ENCODE measurements at places on chromosomes 3 and 15. TPM values are rescaled to one million over a fixed set of nuclear protein-coding genes. Genes with fewer than 3 reads are reported as not detected.

DNA sequence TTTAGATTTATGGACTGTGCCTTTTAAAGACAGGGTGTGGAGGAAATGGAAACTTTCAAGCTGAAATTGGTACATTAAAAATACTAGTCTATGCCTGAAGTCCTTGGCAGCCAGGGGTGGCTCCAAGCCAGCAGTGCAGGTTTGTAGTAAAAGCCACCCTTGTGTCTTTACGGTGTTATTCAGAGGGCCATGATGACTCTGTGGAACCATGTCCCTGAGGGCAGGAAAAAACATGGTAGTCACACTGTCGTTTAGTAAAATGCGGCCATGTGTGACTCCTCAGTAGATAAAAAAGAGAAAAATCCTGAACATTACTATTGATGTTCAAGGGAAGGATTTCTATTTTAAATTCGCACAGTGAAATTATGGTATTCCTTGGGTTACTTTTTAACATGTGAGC is 2.7 kb downstream of the FAN1 start:
- DNase-seq = no peak

DNA sequence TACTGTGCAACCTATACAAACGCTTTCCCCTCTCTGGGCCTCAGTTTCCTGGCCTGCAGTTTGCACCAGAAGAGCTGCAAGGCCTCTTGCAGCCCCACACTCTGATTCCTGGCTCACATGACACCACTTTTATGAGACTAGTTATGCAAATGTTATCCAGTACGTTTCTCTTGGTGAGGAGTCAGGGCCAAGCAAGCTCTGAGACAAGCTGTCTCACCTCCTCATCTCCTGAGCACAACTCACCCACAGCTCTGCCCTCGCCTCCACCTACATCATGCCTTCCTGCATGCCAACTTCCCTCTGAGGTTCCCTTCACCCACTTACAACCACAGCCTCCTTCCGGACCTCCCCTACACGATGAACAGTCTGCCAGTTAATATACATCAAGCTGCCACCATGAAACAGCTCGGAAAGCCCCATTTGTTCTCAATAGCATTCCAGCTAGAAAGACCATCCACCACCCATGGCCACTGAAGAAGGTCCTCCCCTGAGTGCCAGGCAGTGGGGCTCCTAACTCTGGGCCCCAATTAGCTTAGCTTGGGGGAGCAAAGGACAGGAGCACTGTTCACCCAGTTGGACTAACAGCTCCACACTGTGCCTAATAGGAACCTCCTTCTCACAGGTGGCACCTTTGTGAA is 25.0 kb downstream of the CRYGS start:
- no peak for DNase-seq

GRCh38 chr3:85342915-85343314 is 384.1 kb downstream of the CADM2 start:
- DNase-seq = no peak

DNA sequence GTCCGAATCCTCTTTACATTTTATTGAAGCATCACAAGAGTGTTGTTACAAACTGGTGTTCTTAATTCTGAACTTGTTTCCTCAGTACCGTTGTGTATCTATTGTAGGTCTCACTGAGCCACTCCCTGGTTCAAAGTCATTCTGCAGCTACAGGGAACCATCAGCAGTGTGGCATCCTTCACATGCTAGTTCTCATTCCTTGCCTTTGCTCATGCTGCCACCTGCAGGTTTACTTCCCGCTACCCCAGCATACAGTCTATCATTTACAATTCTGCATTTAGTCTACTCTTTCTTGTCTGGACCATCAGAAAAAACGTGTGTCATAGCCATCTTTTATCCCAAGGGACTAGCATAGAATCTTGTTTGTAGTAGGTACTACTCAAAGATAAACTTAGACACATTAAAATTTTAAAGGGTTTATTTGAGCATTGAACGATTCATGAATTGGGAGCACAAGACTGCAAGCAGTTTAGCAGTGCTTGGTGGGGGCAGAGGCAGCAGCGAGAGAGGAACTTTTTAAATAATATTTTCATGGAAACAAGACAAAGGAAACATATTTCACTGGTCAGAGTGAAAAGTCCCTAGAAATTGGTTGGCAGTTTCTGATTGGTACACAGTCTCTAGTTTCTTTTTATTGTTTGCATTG is 402.1 kb downstream of the CADM2 start:
- no peak for DNase-seq

DNA sequence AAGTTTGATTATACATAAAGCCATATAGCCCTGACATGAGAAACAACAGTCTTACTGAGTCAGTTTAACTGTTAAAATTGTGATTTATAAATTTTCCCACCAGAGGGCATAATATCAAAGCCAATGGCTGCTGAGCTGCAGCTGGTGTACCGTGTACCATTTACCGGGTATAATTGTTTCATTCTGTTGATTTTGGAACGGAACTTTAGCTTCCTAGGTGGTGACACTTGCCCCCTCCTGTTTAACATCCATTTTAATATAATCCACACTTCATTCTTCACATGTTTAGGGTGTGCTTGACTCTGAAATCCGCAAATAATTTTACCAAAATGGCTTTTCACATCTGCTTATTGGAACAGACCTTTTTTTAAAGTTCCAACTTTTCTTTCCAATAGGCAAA is 72.8 kb downstream of the SLC9A9 start:
- no peak for DNase-seq

DNA sequence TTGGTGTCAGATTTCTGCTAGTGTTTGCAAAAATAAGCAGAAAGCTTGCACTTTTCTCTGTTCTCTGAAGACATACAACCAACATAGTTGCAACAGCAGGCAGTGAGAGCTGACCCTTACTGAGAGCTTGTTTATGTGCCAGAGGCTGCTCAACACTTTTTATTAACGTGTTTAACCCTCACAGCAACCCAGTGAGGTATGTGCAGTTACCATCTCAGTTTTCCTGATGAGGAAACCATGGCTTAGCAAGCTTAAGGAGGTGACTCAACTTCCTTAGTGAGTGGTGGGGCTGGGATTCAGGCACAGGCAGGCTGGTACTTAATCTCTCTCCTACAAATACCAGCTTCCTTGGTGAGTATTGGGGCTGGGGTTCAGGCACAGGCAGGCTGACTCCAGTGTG is 158.1 kb upstream of the CTDSPL start:
- DNase-seq = no peak

- DNase-seq = no peak
Measured at GRCh38 chr3:11514191-11514821, 129.4 kb downstream of the VGLL4 start.

- no peak for DNase-seq
Measured at GRCh38 chr15:36483409-36483808, 96.0 kb upstream of the CDIN1 start.

GRCh38 chr15:39914977-39915376 is 5.1 kb downstream of the GPR176 start:
- no peak for DNase-seq

GRCh38 chr15:80556694-80557367 is 138.3 kb upstream of the ABHD17C start:
- DNase-seq = no peak

DNA sequence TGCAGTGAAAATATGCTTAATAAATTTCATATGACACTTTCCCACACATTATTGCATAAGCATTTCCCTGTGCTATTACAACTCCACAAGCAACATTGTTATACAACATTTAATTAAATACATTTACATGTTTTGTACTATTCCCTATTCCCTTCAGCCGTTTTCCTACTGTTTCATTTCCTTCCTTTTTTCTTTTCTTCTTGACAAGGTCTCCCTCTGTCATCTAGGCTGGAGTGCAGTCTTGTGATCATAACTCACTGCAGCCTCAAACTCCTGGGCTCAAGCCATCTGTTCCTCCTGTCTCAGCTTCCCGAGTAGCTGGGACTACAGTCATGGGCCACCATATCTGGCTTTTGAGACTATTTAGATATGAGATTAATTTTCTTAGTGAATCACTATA is 254.7 kb downstream of the NFKBIZ start:
- DNase-seq = no peak

DNA sequence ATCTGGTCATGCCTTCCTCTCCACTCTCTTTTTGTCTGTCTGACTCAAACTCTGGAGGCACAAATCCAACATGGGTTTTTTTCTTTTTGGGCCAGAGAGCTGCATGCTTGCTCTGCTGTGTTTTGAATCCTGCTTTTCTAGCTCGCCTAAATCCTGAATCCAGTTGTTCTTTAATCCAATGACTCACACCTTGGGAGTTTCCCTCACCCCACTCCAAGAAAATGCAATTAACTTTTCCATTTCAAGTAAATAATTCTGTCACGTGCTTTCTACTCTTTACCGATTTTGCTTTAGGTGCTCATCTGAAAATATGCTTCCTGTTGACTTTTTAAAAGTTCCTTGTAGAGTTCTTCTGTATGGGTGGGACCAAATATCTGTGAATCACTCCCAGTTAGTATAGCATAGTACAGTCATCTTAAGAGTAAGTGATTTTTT is 47.6 kb downstream of the SLMAP start:
- DNase-seq = peak; percentile 78

DNA sequence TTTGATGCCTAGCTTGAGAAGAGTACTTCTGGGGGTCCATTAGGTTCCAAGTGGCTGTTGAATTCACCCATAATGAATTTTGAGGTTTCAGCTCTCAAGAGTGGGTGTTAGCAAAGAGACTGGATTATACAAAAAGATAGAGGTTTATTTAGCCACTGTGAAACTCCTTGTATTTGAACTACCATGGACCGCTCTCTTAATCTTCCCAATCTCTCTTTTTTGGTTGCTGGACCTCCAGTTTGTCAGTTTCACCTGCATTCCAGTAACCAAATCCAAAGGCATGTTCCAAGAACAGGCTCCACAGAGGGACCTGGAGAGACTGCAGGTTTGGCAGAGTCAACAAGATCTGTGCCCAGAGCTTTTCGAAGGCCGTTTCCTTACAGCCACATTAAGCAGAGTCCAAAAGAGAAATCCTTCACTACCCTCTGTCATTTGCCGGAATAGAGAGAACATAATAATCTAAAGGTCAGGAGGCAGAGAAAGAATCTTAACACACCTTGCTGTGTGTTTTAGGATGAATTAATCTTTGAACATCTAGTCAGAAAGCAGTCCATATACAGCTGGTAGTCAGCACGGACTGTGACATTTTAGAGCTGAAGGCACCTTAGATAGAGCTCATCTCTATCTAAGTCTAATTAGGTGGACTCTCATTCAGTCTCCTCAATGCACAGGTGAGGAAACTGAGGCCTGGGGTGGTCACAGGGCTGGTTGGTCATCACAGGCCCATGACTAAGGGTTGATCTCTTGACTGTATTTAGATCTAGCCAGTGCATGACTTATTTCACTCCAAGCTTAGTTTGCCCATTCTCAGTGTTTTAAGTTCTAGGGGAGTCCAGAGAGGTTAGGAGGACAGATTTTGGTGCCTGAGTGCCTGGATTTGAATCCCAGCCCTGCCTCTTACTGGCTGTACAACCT is 1.3 kb downstream of the ABHD2 start:
- DNase-seq = no peak

- DNase-seq = no peak
Measured at GRCh38 chr3:169430707-169431404, 232.7 kb downstream of the MECOM start.

GRCh38 chr3:71537211-71537611 is 46.3 kb downstream of the FOXP1 start:
- peak; percentile 85 for DNase-seq

DNA sequence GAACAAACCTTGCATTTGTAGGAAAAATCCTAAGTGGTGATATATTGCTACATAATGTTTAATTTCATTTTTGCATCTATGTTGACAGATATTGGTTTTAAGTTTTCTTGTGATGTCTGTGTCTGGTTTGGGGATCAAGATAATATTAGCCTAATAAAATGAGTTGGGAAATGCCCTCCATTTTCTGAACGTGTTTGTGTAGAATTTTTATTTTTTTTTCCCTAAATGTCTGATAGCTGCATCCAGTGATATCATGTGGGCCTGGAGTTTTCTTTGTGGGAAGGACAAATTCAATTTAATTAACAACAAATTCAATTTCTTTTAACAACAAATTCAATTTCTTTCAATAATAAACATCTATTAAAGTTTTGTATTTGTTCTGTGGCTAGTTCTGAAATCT is 35.1 kb downstream of the NEDD4 start:
- DNase-seq = no peak

GRCh38 chr15:47218295-47218694 is 499.0 kb upstream of the SEMA6D start:
- DNase-seq = no peak

DNA sequence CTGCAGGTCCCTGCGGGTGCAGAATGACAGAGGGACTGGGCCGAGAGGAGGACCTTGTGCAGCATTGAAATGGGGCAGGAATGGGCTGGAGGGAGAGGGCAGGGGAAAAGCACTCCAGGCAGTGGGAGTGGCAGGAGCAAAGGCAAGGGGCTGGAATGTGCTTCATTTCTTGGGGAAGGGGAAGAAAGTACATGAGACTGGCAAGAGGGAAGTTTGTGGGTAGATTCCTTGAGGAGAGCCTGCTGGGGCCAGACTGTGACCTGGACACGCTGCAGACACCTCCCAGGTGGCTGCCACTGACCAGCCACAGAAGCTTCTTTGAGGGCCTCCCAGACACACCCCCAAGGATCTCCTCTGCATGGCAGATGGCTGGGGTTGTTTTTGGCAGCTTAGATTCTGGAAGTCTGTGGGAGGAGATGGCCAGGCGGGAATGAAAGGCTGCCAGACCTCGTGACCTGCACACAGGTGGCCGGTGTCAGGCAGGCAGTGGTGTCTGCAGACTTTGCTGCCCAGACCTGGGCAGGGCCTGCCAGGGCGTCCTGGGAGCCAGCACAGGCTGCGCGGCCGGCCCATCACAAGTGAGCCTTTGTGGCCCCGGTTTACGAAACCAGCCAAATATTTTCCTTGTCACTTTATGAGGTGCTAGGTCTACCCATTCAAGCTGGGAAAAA is 53.1 kb downstream of the SPSB4 start:
- DNase-seq = no peak

- no peak for DNase-seq
Measured at GRCh38 chr15:25408929-25409328, 29.9 kb downstream of the UBE3A start.

The CCR9 gene
- not detected for polyA plus RNA-seq

The UACA gene
- polyA plus RNA-seq = 133 TPM

The AMT gene
- polyA plus RNA-seq = 5.5 TPM

The PDCD7 gene
- 15.8 TPM for polyA plus RNA-seq

The TFDP2 gene
- polyA plus RNA-seq = 33.4 TPM

The ALPK3 gene
- polyA plus RNA-seq = 0.09 TPM

The SAMD7 gene
- polyA plus RNA-seq = not detected

The DPP8 gene
- polyA plus RNA-seq = 24.1 TPM

The RLBP1 gene
- not detected for polyA plus RNA-seq

The WDR76 gene
- 4.6 TPM for polyA plus RNA-seq
